BE2C (cell line): ENCODE measurements at places on chromosomes 1 and 21.
A peak's percentile ranks its signal among the peaks of the same experiment; 100 is the strongest.

DNA sequence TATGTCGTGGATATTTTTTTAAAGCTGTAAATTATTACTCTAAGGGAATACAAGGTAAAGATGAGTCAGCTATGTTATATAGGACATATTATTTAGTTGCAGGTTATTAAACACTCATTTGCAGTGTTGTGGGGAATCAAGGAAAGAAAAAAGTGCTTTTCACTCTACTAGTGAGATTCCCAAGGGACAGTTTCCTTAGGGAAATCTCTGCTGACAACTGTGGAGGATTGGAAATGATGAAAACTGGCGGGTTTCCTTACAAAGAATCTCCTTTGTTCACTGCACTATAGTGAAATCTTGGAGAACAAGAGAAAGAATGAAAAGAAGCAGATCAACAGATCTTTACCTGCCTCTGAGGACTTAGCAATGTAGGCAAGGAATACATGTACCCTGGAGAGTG, 24.5 kb upstream of the TRIM45 start:
- no peak for DNase-seq

- peak; percentile 49 for DNase-seq
Observed at GRCh38 chr1:119275145-119276134, 93.1 kb upstream of the HAO2 start.

- no peak for DNase-seq
Observed at GRCh38 chr1:77832901-77833300, 53.5 kb downstream of the MIGA1 start.

GRCh38 chr1:100360790-100361510, 8.6 kb downstream of the CDC14A start:
- no peak for DNase-seq

GRCh38 chr1:88701275-88701674, 17.2 kb downstream of the PKN2 start:
- no peak for DNase-seq
